Mucosa of descending colon (tissue), 3 donors: ENCODE measurements at places on chromosomes 1 and 21. TPM values are rescaled to one million over a fixed set of nuclear protein-coding genes. Genes with fewer than 3 reads are reported as not detected.
A peak's percentile ranks its signal among the peaks of the same experiment; 100 is the strongest.

- DNase-seq: no peak
Measured at GRCh38 chr1:213539464-213539863, 448.3 kb upstream of the PROX1 start.

GRCh38 chr1:230268371-230269170 is 157.6 kb downstream of the PGBD5 start:
- peak; percentile 69 for DNase-seq

COL24A1 gene
- 1.1 TPM for total RNA-seq

DNA sequence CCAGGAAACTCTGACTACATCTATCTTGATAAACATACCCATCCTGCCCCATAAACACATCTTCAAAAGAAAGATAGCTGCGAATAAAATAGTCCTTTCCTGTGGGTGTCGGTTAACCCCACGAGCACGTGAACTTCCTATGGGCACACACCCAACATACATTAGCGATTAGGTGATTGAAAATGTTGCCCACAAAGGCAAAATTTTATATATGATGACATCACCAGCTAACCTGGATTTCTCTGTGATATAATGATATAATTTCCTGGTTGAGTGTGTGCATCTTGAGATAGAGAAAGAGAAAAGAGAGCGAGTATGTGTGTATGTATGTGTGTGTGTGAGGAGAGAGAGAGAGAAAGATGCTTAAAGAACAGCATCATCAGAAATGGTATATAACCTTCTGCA is 296.1 kb downstream of the PTPRC start:
- DNase-seq: no peak

- DNase-seq: peak; percentile 48
Measured at GRCh38 chr1:83583351-83584014, 415.4 kb downstream of the TTLL7 start.

DNA sequence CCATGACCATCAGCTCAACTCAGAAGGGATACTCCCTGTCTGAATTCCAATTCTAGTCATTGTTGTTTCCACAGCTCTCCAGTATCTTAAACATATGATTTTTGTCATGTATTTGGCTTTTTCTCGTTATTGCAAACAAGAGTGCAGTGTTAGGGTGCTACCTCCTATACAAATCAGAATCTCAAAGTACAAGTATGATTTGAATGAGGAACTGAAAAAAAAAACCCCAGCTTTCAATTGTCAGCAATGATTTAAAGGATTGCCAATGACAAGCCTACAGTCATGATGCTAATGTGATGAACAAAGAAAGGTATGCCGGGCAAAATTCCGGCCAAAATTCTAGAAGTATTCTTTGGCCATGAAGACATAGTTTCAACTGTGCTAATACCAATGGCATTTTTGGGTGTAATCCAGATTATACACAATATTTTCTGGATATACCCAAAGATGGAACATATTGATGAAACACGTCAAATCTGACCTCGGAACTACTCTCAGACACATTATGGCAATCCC is 14.9 kb downstream of the TMEM35B start:
- DNase-seq: no peak

CLIC6 gene
- total RNA-seq: 3.0 TPM

SLC1A7 gene
- 0.98 TPM for total RNA-seq

- DNase-seq: peak; percentile 86
Measured at GRCh38 chr1:226110249-226111097, 48.0 kb downstream of the H3-3A start.

GRCh38 chr1:41741244-41741643 is 177.5 kb downstream of the HIVEP3 start:
- DNase-seq: no peak

CYP4B1 gene
- 5.5 TPM for total RNA-seq

GRCh38 chr1:223036479-223036845 is 106.6 kb downstream of the TLR5 start:
- DNase-seq: no peak

TNFRSF9 gene
- 0.35 TPM for total RNA-seq

DNA sequence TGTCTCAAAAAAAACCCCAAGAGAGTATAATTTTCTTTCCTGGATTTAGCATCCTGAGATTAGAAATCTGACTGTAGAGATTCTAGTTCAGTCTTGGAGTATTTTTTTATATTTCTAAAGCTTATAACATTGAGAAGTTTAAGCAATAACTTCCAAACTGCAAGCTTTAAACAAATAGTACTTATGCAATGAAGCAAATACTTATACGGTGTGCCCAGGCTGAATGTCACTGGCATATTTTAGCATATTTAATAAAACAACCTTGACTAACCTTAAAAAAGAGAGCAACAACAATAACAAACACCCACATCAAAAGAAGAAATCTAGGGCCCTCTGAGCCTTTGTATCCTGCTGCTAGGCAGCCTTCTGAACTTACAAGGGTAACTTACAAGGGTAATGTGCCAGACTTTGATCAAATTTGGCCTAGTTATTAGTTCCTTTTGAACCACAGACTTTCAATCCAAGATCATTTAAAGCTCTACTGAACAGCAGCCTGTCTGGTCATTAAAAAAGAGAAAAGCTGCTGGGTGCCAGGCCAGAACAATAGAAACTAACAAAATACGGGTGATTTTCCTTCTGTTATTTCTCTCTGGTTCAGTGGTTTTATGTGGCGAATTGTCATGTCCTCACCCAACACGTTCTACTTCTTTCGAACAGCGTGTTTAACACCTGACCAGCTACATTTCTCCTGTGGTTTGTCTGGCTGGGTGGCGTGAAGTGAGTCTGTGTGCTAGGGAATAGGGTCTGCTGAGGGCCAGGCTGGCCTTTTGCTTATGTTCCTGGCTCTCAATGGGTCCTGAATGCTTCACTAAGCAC is 16.2 kb downstream of the MTOR start:
- DNase-seq: no peak

DNA sequence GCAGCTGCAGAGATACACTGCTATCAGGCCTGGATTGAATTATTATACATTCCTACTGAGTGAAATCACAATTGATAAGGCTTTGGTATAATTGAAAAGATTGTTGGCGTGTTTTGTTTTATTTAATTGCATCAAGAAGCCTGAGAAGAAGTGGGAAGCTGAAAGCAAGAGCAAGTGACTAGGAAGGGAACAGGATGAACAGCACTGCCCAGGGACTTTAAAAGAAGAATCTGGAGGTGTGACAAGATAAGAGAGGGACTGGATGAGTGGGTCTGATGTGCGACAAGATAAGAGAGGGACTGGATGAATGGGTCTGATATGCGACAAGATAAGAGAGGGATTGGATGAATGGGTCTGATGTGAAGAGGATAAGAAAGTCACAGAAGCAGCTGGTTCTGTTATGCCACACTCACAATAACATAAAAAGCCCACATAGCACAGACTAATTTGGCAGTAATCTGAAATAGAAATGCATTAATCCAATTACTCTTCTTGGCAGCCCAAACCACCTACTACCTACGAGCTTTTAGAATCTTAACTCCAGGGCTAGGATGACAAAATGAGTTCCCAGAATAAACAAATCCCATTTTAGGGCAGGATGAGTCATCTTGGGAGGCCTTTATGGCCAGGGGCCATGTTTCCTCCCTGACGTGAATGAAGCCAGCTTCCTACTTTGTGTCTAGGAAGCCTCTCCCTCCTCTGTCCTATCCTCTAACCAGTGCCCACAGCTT is 129.7 kb downstream of the DUSP10 start:
- no peak for DNase-seq

SARS1 gene
- total RNA-seq: 124 TPM

- DNase-seq: no peak
Measured at GRCh38 chr21:40115775-40116174, 248.5 kb downstream of the PCP4 start.

VHLL gene
- total RNA-seq: not detected

DNA sequence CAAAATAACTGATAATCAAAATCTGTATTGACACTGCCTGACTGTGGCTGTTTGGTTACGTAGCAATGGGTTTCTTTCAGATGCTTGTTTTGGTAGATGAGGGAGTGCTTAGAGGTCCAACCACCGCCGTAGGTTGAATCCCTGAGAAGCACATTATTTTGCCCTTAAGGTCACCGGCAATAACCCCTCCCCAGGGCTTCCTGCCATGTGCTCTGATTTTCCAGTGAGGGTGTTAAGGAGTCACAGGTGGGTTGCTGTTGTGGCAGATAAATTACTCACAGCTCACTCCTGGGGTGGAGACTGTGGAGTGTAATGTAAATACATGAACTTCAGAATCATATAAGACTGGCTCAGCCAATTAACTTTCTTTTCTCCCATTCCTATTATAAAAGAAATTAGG is 81.5 kb upstream of the ZP4 start:
- DNase-seq: no peak

EVI5 gene
- total RNA-seq: 33.5 TPM

- no peak for DNase-seq
Measured at GRCh38 chr1:222034790-222035189, 292.9 kb upstream of the DUSP10 start.

- no peak for DNase-seq
Measured at GRCh38 chr1:206702803-206703202, 18.1 kb downstream of the MAPKAPK2 start.

GRCh38 chr1:64765826-64766225 is 21.0 kb downstream of the RAVER2 start:
- DNase-seq: no peak

DNA sequence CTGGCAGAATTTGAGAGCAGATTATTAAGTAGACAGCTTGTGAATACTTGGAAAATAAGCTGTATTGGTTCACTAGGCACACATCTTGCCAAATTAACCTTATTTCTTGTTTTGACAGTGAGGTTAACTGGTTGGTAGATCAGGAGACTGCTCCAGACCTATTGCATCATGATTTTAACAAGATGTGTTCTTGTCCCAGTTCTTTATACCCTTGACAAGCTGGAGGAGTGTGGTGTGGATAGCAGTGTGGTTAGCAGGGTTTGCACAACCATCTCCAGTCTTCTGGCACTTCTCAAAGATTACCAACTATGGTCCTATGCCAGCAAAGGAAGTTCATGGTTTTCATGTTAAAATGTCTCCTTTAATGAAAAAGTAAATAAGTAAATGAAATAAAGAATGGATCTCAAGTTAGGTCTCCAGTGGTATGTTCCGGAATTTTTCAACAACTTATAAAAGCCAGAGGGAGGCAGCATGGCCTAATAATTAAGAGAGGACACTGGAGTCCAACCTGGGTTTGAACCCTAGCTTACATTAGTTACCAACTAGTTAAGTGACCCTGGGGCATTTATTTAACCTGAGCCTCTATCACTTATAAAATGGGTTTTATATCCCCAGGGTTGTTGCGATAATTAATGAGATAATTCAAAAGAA is 34.1 kb downstream of the DDX20 start:
- DNase-seq: no peak

DNA sequence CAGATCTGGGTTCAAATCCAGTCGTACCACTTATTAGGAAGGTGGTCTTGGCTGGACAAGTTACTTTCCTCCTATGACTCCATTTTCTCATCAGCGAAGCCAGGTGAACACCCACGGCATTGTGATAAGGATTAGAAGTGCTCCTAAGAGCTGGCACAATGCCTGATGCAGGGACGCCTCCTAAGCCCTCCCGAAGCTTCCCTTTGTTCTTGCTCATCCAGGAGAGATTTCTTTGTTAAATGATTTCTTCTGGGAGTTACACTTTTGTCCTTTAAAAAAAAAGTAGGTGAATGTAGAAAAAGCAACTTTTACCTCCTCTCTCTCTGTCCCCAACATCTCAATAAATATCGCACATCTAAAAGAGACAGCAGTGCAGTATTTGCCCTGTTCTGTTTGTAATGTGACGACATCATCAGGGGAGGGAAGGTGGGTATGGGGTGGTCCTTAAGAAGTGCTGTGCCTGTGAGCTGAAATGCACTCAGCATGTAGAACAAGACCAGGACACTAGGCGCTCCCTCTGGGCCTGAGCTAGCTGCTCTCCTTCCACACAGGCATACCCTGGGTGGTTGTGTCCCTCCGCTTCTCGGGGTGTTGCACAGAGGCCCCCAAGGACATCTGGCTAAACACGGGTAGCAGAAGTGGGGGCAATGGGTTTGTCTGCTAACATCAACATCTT is 43.9 kb downstream of the SUSD4 start:
- DNase-seq: no peak

- no peak for DNase-seq
Measured at GRCh38 chr1:245614476-245614875, 459.7 kb downstream of the KIF26B start.

DNA sequence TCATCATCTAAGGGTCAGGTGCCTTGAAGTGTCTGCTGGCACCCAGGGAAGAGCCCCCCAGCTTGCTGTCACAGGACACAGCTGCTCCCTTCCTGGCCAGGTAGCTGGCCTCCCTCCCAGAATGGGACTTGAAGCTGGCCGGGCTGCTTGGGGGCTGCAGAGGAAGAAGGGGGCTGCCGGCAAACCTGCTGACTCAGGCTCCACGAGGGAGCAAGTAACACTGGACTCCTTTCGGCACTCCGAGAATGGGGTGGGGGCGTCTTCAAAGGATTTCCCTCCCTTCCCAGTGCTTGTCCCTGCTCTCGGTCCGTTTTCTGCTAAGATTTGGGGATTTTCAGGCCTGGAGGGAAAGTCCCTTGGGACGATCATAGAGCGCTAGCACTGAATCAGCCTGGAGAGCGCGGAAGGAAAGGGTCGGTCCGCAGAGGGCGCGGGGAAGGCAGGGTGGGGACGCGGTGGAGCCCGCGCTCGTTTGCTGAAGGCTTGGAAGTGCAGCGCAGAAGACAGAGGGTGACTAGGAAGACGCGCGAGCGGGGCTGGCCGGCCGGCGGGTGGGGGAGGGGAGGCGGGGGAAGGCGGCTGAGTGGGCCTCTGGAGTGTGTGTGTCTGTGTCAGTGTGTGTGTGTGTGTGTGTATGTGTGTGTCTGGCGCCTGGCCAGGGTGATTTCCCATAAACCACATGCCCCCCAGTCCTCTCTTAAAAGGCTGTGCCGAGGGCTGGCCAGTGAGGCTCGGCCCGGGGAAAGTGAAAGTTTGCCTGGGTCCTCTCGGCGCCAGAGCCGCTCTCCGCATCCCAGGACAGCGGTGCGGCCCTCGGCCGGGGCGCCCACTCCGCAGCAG is at the start of gene CSF1:
CSF1 (plus strand) TSS at position 727 of the 840 bp plus-strand sequence. CDS start 175 bp downstream, outside the sequence.
- peak; percentile 79 for DNase-seq

- no peak for DNase-seq
Measured at GRCh38 chr1:97767381-97767780, 153.5 kb downstream of the DPYD start.

- no peak for DNase-seq
Measured at GRCh38 chr1:96028071-96028470, 693.5 kb upstream of the PTBP2 start.

GRCh38 chr1:39301606-39302005 is 97.1 kb downstream of the MACF1 start:
- DNase-seq: no peak

GRCh38 chr21:43938751-43939442 is 73.2 kb upstream of the TRAPPC10 start:
- peak; percentile 74 for DNase-seq
